ENCODE measurements at places on chromosomes 13 and 19. TPM values are rescaled to one million over a fixed set of nuclear protein-coding genes. Genes with fewer than 3 reads are reported as not detected.

KLF16 gene
- 7.2 TPM for total RNA-seq

- DNase-seq: no peak
Observed at GRCh38 chr13:110227864-110228643, 78.9 kb downstream of the COL4A1 start.

DNA sequence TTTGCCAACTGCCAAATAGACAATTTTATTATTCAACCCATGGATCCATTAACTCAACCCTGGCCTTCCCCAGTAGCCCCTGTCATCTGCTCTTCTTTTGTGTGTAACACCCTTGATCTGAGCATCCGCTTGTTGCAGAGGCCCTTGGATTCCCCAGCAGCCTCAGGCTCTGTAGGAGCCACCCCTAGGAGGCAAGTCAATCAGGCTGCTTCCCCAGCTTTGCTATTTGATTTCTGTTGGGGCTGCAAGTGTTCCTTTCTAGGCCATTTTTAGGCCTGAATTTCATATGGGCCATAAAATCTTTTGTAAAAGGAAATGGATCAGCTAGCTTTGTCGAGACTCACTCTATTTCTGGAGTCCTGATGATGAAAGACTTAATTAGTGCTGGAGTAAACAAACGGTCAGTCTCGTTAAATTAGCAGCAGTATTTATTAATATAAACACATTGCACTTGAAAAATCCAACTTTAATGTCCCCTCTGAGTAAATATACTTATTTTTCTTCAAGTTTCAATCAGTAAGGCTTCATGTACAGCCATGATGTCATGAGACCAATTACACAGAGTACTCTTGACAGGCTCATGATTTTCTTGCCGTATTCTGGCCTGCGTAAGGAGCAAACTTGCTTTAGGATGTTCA, 105.3 kb downstream of the RGCC start:
- no peak for DNase-seq

DNA sequence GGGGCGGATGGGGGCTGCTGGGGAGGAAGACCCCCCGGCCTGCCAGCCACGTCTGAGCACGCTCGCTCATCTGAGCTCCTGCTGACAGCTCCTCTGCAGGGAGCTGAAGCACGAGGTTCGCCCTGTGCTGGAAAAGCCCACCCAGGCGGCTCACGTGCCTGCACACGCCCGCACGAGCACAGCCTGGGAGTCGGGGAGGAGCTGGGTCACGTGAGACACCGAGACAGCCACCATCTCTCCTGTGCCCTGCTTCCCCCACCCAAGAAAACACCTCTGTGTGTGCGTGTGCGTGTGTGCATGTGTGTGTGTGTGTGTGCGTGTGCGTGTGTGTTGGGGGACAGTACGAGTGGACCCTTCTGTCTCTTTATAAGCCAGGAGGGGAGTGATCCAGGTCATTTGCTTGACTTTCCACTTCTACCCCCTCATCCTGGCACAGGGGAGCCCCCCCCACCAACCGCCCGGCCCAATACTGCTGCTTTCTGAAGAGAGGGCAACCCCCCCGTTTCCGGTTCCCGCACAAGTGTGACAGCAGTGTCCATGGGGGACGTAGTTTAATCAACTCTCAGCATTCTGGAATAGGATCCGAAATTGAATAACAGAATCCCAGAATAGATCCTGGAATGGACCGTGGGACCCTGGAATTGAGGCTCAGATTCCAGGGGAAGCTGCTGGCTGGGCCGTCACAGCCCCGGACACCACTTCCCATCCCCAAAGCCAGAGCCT, 42.5 kb downstream of the CELF5 start:
- DNase-seq: no peak

- no peak for DNase-seq
Observed at GRCh38 chr13:101511766-101512165, 59.3 kb downstream of the ITGBL1 start.
